ENCODE measurements at places on chromosomes 1 and 21. TPM values are rescaled to one million over a fixed set of nuclear protein-coding genes. Genes with fewer than 3 reads are reported as not detected.

The AMY1A gene
- total RNA-seq = not detected

The SPRR1A gene
- not detected for total RNA-seq

The S100A2 gene
- total RNA-seq = 24.6 TPM

The DDR2 gene
- 0.32 TPM for total RNA-seq

The FMOD gene
- total RNA-seq = not detected

The ADORA1 gene
- 0.56 TPM for total RNA-seq

The YIPF1 gene
- 11.7 TPM for total RNA-seq

The FAM151A gene
- 0.26 TPM for total RNA-seq

The DMBX1 gene
- 0.49 TPM for total RNA-seq

The PHC2 gene
- total RNA-seq = 110 TPM

The KLHDC8A gene
- 0.71 TPM for total RNA-seq

The PADI4 gene
- not detected for total RNA-seq

The PM20D1 gene
- not detected for total RNA-seq

The TRPM2 gene
- 8.3 TPM for total RNA-seq

The LAMC2 gene
- total RNA-seq = 17.5 TPM

The ZZZ3 gene
- total RNA-seq = 19.7 TPM

The WNT2B gene
- 0.20 TPM for total RNA-seq

The SPOCD1 gene
- total RNA-seq = 3.8 TPM

The AKR7A2 gene
- 53.3 TPM for total RNA-seq

The RBP7 gene
- total RNA-seq = 5.1 TPM

The CNN3 gene
- total RNA-seq = 54.3 TPM

The NAV1 gene
- total RNA-seq = 4.2 TPM

The GNG12 gene
- 66.8 TPM for total RNA-seq

Data from A549 treated with AZD2906 at 1 μM for 4 hours (cell line).